Left lobe of liver (tissue), 2 donors: ENCODE measurements at places on chromosomes 12 and 14.

- no peak for DNase-seq
These were observed 388.7 kb downstream of the ZFP36L1 start for GRCh38 chr14:68404146-68404527.

- DNase-seq: no peak
These were observed 550.8 kb downstream of the FOXG1 start for GRCh38 chr14:29317423-29317822.

DNA sequence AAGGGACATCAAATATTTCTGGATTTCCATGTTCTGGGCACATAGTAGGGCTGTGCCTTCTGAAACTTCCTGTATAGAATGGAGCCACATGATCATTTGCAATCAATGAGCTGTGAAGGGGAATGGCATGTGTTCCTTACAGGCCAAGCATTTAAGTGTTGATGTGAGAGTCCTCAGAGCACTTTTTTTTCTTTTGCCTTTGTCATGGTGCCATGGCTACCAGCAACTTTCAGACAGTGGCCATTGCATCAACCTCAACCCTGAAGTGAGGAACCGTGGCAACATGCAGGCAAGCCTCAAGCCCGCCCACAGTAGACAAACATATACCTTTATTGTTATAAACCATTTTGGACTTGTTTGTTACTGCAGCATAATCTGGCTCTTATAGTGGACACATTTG is 948.1 kb downstream of the NRXN3 start:
- no peak for DNase-seq

DNA sequence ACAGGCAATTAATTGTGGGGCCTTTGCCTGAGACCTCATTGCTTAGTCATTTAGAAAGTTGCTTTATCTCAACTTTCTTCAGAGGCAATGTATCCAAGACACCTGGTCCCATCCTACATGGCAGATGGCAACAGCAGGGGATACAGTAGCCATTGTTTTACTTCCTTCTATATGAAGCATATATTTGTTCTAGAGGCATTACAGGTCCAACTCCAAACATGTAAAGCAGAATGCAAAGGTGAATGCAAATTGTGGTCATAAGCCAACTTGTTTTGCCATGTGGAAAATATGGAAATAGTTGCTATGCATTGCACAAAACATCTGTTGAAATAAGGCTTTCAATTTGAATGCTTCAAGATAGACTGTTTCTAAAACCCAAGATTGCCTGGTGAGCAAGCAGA is 109.8 kb upstream of the BCAT1 start:
- no peak for DNase-seq
